Colonic mucosa (tissue), 4 donors: ENCODE measurements at places on chromosomes 11 and 22. TPM values are rescaled to one million over a fixed set of nuclear protein-coding genes. Genes with fewer than 3 reads are reported as not detected.

Gene NXPE2
- total RNA-seq = 33.8 TPM

Gene MYBPC3
- total RNA-seq = not detected

- no peak for DNase-seq
Observed at GRCh38 chr11:128553662-128554362, 33.5 kb downstream of the ETS1 start.

DNA sequence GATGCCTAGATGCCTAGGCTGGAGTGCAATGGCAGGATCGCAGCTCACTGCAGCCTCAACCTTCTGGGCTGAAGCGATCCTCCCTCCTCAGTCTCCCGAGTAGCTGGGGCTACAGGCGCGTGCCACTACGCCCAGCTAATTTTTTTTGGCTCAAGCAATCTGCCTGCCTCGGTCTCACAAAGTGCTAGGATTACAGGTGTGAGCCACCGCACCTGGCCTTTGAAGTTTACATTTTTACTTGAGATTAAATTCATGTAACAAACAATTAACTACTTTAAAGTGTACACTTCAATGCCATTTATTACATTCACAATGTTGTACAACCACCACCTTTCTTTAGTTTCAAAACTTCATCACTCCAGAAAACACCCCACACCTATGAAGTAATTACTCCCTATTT, 3.5 kb upstream of the FOSL1 start:
- DNase-seq = no peak

DNA sequence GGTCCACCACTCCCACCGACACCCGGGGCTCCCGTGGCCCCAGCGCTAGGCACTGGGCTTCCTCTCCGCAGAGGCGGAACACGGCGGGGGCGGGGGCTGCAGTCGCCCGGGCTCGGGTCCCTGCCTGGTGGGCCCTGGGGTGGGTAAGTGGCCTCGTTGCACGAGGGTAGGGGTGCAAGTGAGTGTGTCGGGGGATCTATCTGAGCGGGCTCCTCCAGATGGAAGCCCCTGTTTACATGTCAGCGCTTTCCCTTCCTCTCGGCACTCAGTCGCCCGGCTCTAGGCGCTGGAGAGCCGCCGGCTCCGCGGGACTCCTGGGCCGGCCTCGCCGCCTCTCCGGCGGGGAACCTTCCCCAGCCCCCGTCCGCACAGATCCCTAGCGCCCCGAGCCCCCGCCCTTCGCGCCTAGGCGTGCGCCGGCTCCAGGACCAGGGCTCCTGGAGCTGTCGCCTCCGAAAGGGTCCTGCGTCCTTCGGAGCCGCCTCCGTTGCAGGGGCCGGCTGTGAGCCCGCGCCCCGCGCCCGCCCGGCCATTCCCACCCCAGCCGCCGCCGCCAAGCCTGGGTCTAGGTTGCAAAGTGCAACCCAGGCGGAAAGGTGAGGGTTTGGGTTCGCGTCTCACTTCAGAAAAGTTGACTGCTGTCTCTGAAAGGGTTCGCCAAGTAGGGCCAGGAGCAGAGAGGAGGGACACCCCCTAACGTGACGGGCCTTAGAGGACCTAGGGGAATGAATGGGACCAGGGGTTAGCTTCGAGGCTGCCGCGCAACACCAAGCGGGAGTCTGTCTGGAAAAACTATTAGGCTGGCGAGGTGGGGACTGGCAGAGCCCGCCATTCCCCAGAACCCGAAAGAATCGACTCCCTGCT, 978 bp downstream of the FLI1 start:
- DNase-seq = no peak
